ENCODE measurements at places on chromosomes 2 and 18.

- no peak for DNase-seq
These were observed 577.3 kb downstream of the SATB2 start for GRCh38 chr2:198880421-198880820.

DNA sequence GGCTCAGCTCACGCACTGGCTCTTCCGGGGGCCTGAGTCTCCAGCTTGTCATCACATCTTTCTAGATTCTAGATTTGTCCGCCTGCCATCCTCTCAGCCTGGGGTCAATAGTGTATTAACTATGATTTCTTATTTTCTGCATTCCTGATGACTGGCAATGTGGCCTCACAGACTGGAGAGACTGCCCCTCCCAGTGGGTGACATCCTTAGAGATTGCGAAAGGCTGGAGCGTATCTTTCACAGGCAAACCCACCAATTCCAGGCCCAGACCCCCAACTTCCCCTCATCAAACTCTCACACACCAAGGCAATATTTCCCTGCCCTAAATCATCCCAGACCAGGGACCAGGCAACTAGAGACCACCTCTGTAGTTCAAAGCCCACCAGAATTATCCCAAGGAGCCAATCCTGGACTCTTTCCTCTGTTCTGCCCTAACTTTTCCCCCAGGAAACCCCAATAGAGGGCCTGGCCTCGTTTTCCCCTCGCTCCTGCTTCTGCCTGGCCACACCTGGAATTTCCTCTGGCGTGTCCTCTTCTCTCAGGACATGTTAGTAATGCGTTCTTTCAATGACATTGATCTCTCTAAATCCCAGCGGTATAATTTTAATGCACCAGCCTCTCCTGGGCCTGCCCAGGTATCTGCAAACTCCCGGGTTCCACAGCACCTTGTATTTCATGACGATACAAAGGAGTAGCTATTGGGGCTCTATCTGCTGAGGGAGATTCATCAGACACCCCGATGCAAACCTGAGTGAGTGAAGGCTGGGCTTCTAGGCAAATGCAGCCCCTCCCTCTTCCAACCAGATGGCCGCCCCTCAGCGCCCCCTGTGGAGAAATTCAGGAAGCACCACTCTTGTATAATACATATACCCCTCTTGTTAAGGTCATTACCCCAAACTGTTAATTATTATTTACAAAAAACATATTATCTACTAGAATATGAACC is 2.4 kb upstream of the KCNF1 start:
- DNase-seq, result no peak

DNA sequence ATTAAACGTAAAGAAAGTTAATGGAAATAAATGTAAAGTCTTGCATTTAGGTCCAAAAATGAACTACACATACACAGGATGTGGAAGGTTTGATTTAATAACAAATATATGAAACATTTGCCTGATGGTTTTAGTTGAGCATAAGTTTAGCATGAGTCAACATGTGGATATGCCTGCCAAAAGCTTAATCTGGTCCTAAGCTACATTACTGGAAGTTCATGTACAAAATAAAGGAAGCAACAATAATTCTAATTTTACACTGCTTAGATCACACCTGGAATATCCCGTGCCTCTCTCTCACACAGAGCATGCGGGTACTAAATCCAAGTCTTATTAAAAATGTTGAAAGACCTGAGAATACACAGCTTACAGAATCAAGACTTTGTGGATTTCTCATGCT is 276.5 kb upstream of the NRP2 start:
- DNase-seq, result no peak

DNA sequence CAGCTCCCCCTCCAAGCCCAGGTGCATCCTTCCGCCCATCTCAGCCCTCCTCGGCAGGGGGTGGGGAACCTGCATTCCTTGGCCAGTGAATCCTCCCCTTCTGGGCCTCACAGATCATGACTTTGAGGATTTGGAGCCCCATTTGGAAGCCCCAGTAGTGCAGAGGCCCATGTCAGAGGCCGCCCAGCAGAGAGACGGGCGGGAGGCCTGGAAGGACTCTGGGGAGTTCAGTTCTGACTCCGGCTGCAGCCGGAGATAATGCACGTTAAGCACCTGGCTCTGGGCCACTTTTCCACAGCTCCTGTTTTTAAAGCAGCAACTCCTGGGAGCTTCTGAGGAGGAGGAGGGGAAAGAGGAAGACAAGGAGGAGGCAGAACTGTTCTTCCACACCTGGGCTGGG is 14.9 kb downstream of the ATOH8 start:
- no peak for DNase-seq

GRCh38 chr18:45324495-45325113 is 290.7 kb upstream of the SLC14A2 start:
- no peak for DNase-seq

GRCh38 chr2:118065015-118065706 is 23.1 kb upstream of the INSIG2 start:
- no peak for DNase-seq

DNA sequence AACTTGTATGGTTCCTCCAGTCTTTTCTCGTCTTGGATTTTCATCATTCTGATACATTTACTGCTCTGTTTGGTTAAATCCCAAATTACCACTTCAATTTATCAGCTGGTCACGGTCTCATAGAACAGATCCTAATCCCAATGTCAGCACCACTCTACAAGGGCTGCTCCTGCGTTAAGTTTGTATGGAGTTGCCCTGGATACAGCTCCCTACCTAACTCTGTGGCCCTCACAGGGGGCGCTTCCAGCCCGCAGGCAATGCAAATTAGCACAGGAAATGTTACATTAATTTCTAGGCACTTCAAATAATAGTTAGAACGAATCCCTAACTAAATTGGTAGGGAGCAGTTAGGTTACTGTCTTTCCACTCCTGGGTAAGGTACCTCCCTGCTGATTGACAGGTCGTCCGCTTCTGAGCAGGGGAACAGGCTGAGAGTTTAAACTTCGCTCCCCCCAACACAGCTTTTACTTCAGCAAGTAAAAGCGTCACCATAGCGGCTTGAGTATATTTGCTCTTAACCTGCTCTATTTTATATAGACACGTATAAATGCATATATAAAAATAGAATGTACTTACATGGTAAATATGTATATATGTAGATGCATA is 238.5 kb upstream of the FANCL start:
- no peak for DNase-seq

GRCh38 chr2:31075941-31076590 is 62.2 kb downstream of the GALNT14 start:
- no peak for DNase-seq

- DNase-seq, result no peak
These were observed 364.4 kb downstream of the RND3 start for GRCh38 chr2:150122871-150123613.

GRCh38 chr18:9716780-9717563 is 8.9 kb downstream of the RAB31 start:
- no peak for DNase-seq

GRCh38 chr2:2921011-2921720 is 456.5 kb downstream of the EIPR1 start:
- DNase-seq, result no peak

All from activated naive CD4-positive, alpha-beta T cell treated with Interleukin-2 at 50 U/mL for 16 hours (primary cell).